ENCODE measurements at places on chromosomes 7 and 10. TPM values are rescaled to one million over a fixed set of nuclear protein-coding genes. Genes with fewer than 3 reads are reported as not detected.

- peak overlapping the region; percentile 89 for H3K27ac ChIP-seq
- no peak for DNase-seq
- H3K27me3 ChIP-seq = no peaks in the 10 kb centered on the region
- H3K4me3 ChIP-seq = no peak overlapping the region
These were observed 20.9 kb downstream of the MYOF start for GRCh38 chr10:93461109-93461806.

The NME8 gene
- not detected for total RNA-seq

- H3K36me3 ChIP-seq = no peaks in the 10 kb centered on the region
- H3K27me3 ChIP-seq = peaks cover 89% of the 10 kb centered on the region
- peak overlapping the region; percentile 70 for H3K27ac ChIP-seq
- peaks cover 43% of the 10 kb centered on the region for H3K4me1 ChIP-seq
- H3K4me3 ChIP-seq = peak overlapping the region; percentile 64
These were observed 1.2 kb downstream of the GFRA1 start for GRCh38 chr10:116271593-116272439.

- DNase-seq = no peak
- H3K36me3 ChIP-seq = no peaks in the 10 kb centered on the region
- H3K4me3 ChIP-seq = no peak overlapping the region
- no peaks in the 10 kb centered on the region for H3K27me3 ChIP-seq
- H3K27ac ChIP-seq = peak overlapping the region; percentile 63
These were observed 3.7 kb downstream of the STX1A start for GRCh38 chr7:73715648-73716317.

- peaks cover 18% of the 10 kb centered on the region for H3K4me1 ChIP-seq
- peak overlapping the region; percentile 40 for H3K4me3 ChIP-seq
- no peaks in the 10 kb centered on the region for H3K27me3 ChIP-seq
- H3K27ac ChIP-seq = peak overlapping the region; percentile 48
These were observed 167.2 kb downstream of the FRMD4A start for GRCh38 chr10:14163377-14164086.

All from esophagus muscularis mucosa (tissue), 4 donors.